ENCODE measurements at places on chromosomes 3 and 15.
A peak's percentile ranks its signal among the peaks of the same experiment; 100 is the strongest.

DNA sequence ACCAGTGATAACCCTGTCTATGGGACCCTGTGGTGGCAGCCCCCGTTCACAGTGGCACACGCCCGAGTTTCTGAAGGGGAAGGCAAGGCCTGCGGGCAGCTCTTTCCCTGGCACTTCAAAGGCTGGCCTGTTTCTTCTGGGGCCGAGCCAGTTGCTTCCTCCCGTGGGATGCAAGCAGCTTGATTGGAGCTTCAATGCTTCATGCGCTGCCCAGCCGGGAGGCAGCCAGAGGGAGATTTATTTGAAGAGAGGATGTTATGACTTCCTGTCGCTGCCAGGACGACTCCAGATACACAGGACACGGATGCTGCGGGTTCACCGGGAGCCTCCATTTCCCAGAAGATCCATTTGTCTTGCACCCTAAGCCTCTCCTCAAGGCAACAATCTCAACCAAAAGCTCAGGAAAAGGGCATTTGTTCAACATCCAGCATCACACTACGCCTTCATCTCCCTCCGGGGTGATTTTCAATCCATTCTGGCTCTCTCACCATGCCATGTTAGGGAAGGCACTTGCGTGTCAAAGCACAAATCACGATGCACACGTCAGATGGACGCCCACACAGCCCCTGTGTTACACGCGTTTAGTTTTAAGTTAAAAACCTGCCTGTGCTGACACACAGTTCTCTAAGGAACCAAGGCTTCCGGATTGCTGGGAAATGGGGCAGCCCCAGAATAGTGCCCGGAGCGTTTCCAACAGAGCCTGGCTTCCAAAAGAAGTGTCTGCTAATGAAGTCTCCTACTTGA, 330.2 kb downstream of the OCA2 start:
- no peak for DNase-seq

GRCh38 chr15:37038716-37039106, 61.6 kb downstream of the MEIS2 start:
- DNase-seq = no peak

- DNase-seq = no peak
These were observed 1037.6 kb upstream of the NR2F2 start for GRCh38 chr15:95292785-95293450.

GRCh38 chr3:21392526-21392925, 358.5 kb downstream of the ZNF385D start:
- no peak for DNase-seq

GRCh38 chr15:43868406-43868805, 41.6 kb downstream of the WDR76 start:
- no peak for DNase-seq

GRCh38 chr3:101928890-101929289, 79.6 kb downstream of the NFKBIZ start:
- DNase-seq = no peak

DNA sequence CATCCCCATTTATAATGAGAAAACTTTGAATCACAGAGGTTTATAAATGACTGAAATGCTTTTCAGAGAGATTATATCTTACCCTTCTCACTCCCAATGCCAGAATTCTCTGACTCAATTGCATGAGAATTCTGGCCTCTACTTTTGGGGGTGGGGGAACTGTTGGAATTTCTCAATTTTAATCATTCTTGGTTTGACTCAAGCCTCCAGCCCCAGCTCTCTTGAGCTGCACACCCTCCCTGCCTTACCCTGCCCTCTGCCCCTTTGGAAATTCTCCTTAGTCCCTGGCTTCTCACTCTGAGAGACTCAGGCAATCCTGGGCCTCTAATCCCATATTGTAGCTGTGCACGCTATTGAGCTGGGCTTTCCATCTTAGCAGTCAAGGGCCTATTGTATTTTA, 44.2 kb downstream of the ZNF589 start:
- DNase-seq = no peak

GRCh38 chr15:60585743-60586708, 107.1 kb upstream of the ICE2 start:
- peak; percentile 66 for DNase-seq

DNA sequence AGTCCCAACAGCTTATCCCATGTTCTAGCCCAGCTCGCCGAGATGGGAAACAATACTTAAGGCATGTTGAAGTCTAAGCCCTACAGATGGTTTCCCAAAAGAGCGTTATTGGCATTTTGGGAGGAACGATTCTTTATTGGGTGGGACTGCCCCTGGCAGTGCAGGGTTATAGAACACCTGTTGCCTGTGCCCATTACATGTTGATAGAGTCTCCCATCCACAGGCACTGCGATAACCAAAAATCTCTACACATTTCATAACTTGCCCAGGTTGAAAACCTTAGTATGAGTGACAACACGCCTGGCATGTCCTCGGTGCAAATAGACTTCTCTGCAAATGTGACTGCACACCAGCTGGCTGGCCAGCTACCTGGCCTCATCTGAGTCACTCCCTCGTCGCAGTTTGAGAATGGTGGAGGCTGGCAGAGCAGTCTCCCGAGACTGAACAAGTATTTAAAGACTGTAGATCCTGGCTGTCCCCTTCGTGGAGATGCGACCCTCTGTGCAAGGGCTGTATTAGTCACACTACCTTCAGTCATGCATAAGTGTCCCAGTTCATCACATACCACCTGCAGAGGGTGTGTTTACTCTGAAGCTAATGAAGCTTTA, 18.7 kb downstream of the ZNF80 start:
- DNase-seq = no peak

DNA sequence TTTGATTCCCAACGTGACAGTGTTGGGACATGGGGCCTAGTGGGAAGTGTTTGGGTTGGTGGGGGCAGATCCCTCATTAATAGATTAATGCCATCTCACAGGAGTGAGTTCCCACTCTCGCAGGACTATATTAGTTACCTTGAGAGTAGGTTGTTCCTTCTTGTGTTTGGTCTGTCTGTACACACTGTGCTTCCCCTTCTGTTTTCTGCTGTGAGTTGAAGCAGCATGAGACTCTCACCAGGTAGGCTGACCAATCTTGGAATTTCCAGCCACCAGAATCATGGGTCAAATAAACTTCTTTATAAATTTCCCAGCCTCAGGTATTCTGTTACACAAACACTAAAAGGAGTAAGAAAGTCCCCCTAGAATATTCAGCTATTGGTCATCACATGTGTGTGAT, 145.4 kb downstream of the ERC2 start:
- no peak for DNase-seq

DNA sequence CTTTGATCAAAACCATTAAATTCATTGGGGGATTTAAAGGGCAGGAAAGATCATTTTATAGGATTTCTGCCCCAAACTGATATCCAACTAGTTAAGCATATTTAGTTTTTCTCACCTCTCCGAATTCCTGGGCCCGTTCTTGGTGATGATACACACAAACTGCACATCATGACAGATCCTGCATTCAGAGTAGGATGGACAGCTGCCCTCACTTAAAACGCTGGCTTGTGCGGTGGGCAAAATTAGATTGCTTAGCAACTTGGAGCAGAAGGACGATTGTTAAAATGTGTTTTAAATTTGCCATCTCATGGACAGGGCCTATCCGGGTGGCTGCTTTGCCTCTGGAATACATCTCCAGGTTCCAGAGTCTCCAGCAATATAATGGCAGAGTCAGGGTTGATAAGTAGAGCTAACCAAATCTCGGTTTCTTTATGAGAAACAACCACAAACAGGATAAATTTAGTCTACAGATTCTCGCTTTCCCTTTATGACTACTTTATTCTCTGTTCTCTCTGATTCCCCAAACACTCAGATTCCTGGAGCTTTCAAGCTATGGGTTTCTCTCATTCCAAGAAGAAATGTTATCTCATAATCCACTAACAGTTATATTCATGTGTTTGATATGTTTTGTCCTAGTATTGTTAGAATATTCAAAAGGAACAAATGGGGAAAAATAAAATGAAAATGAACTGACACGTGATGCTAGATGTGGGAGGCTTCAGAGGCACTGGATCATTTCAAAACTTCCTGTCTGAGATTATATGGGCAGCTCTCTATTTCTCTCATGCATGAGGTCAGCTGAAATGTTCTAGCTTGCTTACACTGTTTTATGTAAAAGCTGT, 1014.1 kb upstream of the SEMA6D start:
- DNase-seq = no peak

- no peak for DNase-seq
These were observed 12.0 kb downstream of the NFKBIZ start for GRCh38 chr3:101861212-101861788.

GRCh38 chr3:105816833-105817232, 52.0 kb downstream of the CBLB start:
- no peak for DNase-seq

- DNase-seq = no peak
These were observed 32.4 kb downstream of the DZIP1L start for GRCh38 chr3:138082992-138083386.

GRCh38 chr3:116191409-116191808, 253.9 kb downstream of the LSAMP start:
- no peak for DNase-seq

Data from activated CD4-positive, alpha-beta memory T cell treated with anti-CD3 and anti-CD28 coated beads, Interleukin-2, amount 10 ng/mL, durations not matched to agents 7 days and 5 days (primary cell).